ENCODE measurements at places on chromosomes 3 and 15. TPM values are rescaled to one million over a fixed set of nuclear protein-coding genes. Genes with fewer than 3 reads are reported as not detected.

DNA sequence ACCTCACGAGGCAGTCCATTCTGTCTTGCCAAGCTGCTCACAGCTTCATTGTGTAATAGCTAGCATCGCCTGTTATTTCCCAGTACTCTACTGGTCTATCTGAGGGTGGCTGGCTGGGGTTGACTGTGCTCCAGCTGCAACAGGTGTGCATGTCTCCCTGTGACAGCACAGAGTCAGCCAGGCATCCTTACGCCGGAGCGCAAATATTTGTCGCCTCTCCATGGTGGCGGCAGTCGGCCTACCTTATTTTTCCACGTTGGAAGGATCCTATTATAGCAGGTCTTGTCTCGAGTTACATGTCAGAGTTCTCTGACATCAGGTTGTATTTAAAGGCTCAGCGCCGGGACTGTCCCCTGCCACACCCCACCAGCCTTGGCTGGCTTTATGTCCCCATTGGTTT lies 307.1 kb downstream of the TLE3 start:
- DNase-seq = no peak
- no peaks in the 10 kb centered on the region for H3K27me3 ChIP-seq
- H3K4me3 ChIP-seq = no peak overlapping the region

DNA sequence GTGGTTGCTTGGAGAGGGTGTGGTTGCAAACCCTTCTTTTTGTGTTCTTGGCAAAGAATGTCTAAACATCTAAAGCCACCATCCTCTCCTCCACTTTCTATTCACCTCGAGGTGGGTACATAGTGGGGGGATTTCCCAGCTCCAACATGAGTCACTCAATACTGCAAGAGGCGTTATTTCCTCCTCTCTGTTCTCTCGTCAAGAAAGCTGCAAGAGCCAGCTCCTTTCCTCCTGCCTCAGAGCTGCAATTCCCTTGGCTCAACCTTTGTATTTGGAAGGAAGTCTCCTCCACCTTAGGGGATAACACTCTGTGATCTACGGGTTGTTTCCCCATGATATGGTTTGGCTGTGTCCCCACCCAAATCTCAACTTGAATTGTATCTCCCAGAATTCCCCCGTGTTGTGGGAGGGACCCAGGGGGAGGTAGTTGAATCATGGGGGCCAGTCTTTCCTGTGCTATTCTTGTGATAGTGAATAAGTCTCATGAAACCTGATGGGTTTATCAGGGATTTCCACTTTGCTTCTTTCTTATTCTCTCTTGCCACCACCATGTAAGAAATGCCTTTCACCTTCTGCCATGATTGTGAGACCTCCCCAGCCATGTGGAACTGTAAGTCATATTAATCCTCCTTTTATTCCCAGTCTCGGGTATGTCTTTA lies 138.4 kb downstream of the PLCL2 start:
- no peaks in the 10 kb centered on the region for H3K27me3 ChIP-seq
- no peak overlapping the region for H3K4me3 ChIP-seq
- no peak overlapping the region for H3K27ac ChIP-seq
- DNase-seq = no peak
- peaks cover 8% of the 10 kb centered on the region for H3K4me1 ChIP-seq

GOLGA8T gene
- total RNA-seq = 1.0 TPM

- H3K4me3 ChIP-seq = no peak overlapping the region
- no peaks in the 10 kb centered on the region for H3K27me3 ChIP-seq
- no peaks in the 10 kb centered on the region for H3K36me3 ChIP-seq
- H3K27ac ChIP-seq = no peak overlapping the region
These were observed 362.2 kb upstream of the ROPN1 start for GRCh38 chr3:124354150-124354549.

CLDN16 gene
- not detected for total RNA-seq

DNA sequence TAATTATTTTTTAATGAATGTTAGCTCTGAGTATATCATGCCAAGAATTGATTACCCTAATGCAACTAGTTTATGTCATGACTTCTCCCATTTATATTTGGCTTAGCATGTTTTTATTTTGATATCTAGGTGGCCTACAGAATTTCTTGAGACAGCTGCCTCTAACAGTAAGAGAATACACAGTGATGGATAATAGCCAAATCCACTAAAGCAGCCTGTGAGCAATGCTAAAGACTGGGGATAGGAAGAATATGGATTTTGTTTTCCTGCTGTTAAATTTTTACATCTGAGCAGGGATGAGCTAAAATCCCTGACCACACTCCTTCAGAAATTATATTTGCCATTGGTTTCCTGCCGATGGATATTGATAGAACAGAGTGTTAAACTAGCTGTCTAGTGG lies 149.3 kb upstream of the TGFBR2 start:
- no peak overlapping the region for H3K4me3 ChIP-seq
- H3K27ac ChIP-seq = 0 out of 2 replicates have a peak overlapping the region, but pooled peaks have one; percentile 11
- no peaks in the 10 kb centered on the region for H3K27me3 ChIP-seq
- no peak for DNase-seq
- peaks cover 21% of the 10 kb centered on the region for H3K4me1 ChIP-seq

- DNase-seq = no peak
- H3K4me1 ChIP-seq = no peaks in the 10 kb centered on the region
- H3K36me3 ChIP-seq = no peaks in the 10 kb centered on the region
- no peaks in the 10 kb centered on the region for H3K27me3 ChIP-seq
- no peak overlapping the region for H3K27ac ChIP-seq
These were observed 56.8 kb downstream of the ITGA11 start for GRCh38 chr15:68375191-68375631.

CHRM5 gene
- total RNA-seq = not detected

VGLL3 gene
- total RNA-seq = 10.4 TPM

RYR3 gene
- total RNA-seq = 1.4 TPM

DNA sequence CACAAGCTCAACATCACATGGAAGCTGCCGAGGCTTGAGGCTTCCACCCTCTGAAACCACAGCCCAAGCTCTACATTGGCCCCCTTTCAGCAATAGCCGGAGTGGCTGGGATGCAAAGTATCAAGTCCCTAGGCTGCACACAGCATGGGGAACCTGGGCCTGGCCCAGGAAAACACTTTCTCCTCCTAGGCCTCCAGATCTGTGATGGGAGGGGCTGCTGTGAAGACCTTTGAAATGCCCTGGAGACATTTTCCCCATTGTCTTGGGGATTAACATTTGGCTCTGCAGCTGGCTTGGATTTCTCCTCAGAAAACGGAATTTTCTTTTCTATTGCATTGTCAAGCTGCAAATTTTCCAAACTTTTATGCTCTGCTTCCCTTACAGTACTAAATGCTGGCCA lies 18.2 kb downstream of the HRG start:
- H3K27me3 ChIP-seq = peaks cover 13% of the 10 kb centered on the region
- no peak overlapping the region for H3K27ac ChIP-seq
- peaks cover 20% of the 10 kb centered on the region for H3K36me3 ChIP-seq

DNA sequence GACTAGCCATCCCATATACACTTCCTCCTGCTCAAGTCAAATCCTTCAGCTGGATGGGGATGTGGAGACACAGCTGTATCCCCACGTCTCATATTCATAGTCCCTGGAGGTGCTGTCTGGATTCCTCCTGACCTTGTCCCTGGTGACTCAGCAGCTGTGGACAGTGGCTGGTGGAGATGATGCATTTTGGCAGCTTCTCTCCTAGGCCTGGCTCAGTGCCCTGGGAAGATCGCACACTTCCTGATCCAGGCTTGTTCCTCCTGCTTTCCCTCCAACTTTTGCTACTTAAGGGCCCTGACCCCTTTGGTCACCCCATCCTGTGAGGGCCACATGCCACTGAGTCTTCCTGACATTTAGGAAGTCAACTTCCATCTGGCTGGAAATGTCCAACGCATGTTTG lies 44.4 kb downstream of the ADAMTSL3 start:
- no peak overlapping the region for H3K27ac ChIP-seq
- peaks cover 6% of the 10 kb centered on the region for H3K36me3 ChIP-seq
- H3K4me3 ChIP-seq = no peak overlapping the region
- DNase-seq = no peak
- H3K27me3 ChIP-seq = no peaks in the 10 kb centered on the region

GRCh38 chr3:16248556-16248955 lies 16.2 kb downstream of the DPH3 start:
- H3K4me1 ChIP-seq = peaks cover 14% of the 10 kb centered on the region
- no peak overlapping the region for H3K27ac ChIP-seq
- H3K27me3 ChIP-seq = peaks cover under 1% of the 10 kb centered on the region

- H3K36me3 ChIP-seq = peaks cover 12% of the 10 kb centered on the region
- peak overlapping the region; percentile 89 for H3K4me3 ChIP-seq
- DNase-seq = peak; percentile 66
- no peaks in the 10 kb centered on the region for H3K27me3 ChIP-seq
These were observed 533 bp downstream of the RYK start for GRCh38 chr3:134249935-134250716.

DNA sequence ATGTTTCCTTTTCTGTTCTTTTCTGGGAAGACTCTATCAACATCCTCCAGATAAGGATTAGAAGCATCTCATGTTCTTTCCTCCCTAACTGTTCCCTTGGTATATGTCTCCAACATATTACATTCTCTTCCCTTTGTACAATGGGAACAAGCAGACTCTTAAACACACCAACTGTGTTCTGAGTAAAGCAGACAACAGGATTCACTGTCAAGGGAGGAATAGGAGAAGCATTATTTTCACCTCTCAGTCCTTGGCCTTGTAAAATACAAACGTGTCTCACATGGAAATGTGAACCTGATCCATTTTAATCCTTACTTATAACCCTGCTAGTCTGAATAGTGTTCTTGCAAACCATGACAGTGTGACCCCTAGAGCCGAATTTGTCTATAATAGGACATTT lies 19.6 kb downstream of the GYG1 start:
- DNase-seq = no peak
- peaks cover 14% of the 10 kb centered on the region for H3K4me1 ChIP-seq
- H3K36me3 ChIP-seq = peaks cover 43% of the 10 kb centered on the region
- no peak overlapping the region for H3K27ac ChIP-seq

- peak within 1 kb of the TSS; percentile 95 for H3K4me3 ChIP-seq
- H3K27me3 ChIP-seq = no peaks in the 10 kb centered on the region
These were observed at the start of gene SPRED1 for GRCh38 chr15:38252481-38253350. Gene SPRED1 (plus strand): TSS chr15:38252836. CDS start chr15:38253186, 350 bp downstream.

GOLGA8S gene
- total RNA-seq = 0.22 TPM

- DNase-seq = no peak
- peaks cover 27% of the 10 kb centered on the region for H3K4me1 ChIP-seq
These were observed 121.9 kb upstream of the DPH6 start for GRCh38 chr15:35667908-35668307.

DNA sequence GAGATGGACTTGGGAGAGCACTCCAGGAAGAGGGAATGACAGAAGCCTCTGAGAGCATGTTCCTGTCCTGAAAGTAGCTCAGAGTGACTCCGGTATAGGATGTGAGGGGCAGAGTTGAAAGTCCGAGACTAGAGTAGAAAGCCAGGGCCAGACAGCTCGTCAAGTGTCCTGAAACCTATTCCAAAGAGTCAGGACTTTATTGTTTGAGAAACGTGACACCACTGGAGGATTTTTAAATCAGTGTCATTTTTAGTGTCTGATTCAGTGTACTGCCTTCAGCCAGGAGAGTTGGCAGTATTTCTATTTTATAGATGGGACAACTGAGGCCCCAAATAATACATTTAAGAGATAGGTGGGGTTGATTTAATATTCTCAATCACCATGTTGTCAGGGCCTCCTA lies 1.6 kb upstream of the RBMS3 start:
- no peak overlapping the region for H3K27ac ChIP-seq
- DNase-seq = no peak
- no peaks in the 10 kb centered on the region for H3K27me3 ChIP-seq
- H3K4me3 ChIP-seq = no peak overlapping the region

- no peak overlapping the region for H3K27ac ChIP-seq
- no peaks in the 10 kb centered on the region for H3K27me3 ChIP-seq
- H3K4me3 ChIP-seq = no peak overlapping the region
- peaks cover 10% of the 10 kb centered on the region for H3K36me3 ChIP-seq
These were observed 2.8 kb downstream of the SEMA4B start for GRCh38 chr15:90203922-90204321.

- H3K36me3 ChIP-seq = peaks cover 7% of the 10 kb centered on the region
- H3K27ac ChIP-seq = no peak overlapping the region
- no peak for DNase-seq
- no peaks in the 10 kb centered on the region for H3K27me3 ChIP-seq
- H3K4me3 ChIP-seq = no peak overlapping the region
These were observed 70.6 kb downstream of the AP4E1 start for GRCh38 chr15:50979041-50979440.

GRCh38 chr3:126959921-126960603 lies 22.9 kb upstream of the PLXNA1 start:
- DNase-seq = no peak
- peak overlapping the region; percentile 89 for H3K27ac ChIP-seq
- H3K36me3 ChIP-seq = no peaks in the 10 kb centered on the region
- peaks cover 16% of the 10 kb centered on the region for H3K4me1 ChIP-seq

GRCh38 chr3:64167351-64167750 lies 57.9 kb downstream of the PRICKLE2 start:
- H3K4me1 ChIP-seq = peaks cover 28% of the 10 kb centered on the region
- no peak for DNase-seq
- H3K27me3 ChIP-seq = no peaks in the 10 kb centered on the region
- no peak overlapping the region for H3K4me3 ChIP-seq
- peak overlapping the region; percentile 69 for H3K27ac ChIP-seq

SLC28A1 gene
- total RNA-seq = 0.16 TPM

DNA sequence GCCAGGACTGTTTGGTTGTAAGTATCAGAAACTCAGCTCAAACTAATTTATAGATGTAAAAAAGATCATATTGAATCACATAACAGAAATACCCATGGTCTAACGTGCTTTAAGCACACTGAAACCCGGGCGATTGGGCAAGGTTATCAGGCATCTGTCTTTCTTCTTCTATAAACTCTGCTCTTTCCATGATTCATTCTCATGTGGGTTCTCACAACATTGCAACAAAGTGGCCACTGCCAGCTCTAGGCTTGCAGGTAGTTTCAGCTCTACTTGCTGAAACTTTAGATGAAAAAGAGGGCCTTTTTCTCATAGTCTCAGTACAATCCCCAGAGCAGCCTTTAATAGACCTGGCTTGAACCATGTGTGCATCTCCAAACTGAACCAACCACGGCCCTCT lies 456.1 kb downstream of the MFSD1 start:
- H3K4me1 ChIP-seq = no peaks in the 10 kb centered on the region
- no peaks in the 10 kb centered on the region for H3K36me3 ChIP-seq
- H3K27me3 ChIP-seq = no peaks in the 10 kb centered on the region
- no peak overlapping the region for H3K27ac ChIP-seq

WDR6 gene
- 204 TPM for total RNA-seq

DNA sequence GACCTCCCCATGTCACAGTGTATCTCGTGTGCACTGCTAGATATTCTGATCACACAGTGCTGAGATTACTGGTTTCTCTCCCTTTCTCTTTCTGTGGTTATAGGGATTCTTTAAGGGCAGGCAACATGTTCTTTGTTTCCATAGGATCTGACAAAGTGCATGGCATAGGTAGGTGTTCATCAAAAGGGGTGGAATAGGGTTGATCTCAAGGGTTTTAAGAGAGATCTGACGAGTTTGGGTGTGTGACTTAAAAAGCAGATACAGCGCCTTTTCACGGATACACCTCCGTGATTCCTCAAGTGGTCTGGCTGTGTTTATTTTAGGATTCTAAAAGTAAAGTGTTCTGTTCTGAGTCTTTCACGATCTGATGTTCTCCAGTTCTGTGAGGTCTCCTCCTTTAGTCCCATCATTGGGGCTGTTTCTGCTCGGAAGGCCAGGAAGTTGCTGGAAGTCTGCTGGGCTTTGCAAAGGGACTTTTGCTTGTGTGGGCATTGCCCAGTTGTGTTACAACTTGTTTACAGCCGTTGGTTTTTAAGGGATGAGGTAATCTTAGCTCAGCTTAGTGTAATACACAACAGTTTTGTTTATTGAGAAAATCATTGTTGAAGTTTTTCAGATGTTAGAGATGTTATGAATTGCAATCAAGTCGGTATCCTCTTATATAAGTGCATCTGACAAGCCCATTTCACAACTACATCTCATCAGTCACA lies 34.8 kb downstream of the IGF1R start:
- H3K36me3 ChIP-seq = no peaks in the 10 kb centered on the region
- H3K4me1 ChIP-seq = peaks cover 75% of the 10 kb centered on the region
- H3K27ac ChIP-seq = peak overlapping the region; percentile 49
- no peaks in the 10 kb centered on the region for H3K27me3 ChIP-seq
